ENCODE measurements at places on chromosomes 5 and 9.
A peak's percentile ranks its signal among the peaks of the same experiment; 100 is the strongest.

DNA sequence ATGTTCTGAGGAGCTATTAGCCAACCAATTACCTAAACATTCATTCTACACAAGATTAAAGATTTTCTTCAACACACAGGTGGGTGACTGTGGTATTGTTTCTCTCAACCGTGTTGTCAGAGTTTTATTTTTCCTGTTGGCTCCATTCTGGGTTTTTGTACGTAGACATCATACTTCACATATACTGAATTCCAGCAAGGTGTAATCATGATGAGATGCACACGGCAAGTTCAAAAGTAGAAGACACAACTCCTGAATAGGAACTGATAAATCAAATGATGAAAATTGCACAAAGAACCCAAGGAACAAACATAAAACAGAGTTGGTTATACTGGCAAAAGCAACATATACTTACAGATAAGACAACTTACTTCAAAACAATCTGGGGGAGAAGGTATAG is 40.2 kb upstream of the RANBP6 start:
- DNase-seq, result no peak

GRCh38 chr9:120136696-120137095 is 443.3 kb downstream of the CDK5RAP2 start:
- DNase-seq, result no peak

GRCh38 chr9:122204055-122204454 is 24.7 kb downstream of the LHX6 start:
- DNase-seq, result no peak

DNA sequence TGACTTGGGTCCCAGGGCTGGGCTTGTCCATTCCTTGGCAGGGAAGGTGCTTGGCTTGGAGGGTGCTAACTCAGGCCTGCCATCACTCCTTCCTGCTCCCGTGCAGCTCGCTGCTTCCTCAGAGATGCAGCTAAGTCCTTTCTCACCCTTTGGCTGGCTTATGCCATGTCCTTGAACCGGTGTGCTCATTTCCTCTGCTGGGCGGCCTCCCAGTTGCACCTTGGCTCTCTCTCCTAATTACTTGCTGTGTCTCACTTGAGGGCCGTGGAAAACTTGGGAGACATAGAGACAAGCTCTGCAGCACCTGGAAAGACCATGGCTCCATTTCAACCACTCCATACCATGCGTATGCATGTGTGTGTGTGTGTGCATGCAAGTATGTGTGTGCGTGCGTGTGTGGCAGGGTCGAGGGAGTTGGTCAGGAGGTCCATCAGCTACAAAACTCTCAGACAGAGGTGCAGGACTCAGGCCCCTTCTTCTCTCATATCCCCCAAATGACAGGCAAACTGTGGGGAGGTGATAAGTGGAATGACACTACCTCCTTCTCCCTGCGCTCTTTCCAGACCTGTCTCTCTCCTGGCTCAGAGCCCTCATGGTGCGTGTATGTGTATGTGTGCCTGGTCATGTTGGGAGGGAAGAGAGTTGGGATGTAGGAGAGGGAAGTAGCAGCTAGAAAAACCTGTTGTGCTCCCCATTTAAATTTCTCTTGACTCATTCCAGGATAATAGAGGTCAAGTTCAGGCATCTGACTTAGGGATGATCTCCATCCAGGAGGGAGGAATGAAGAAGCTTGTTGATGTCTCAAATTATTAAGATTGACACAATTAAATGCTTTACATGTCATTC is 17.6 kb upstream of the MTMR12 start:
- DNase-seq, result no peak

DNA sequence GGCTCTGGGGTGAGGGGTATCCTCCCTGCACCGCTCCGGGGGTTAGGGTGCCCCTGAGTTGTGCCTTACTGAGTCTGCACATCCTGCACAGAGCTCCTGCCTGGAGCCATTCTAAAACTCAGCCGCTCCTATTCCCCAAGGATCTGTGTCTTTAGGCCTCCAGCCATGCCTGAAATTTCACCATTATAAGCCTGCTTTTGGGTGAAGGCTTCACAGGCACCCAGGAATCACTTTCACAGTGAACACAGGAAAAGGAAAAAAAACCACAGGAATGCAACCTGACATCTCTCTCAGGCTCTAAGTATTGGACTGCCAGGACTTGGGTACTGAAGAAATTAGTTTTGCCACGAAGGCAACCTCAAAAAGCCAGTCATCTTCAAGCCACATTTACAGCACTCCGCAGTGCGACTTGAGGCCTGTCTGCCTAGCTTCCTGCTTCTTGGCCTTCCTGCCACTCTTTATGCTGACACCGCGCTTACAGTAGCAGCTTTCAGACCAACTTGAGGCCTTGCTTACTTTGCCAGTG is 30.9 kb downstream of the GALNT10 start:
- DNase-seq, result no peak

GRCh38 chr5:19930451-19930850 is 57.5 kb downstream of the CDH18 start:
- DNase-seq, result no peak

DNA sequence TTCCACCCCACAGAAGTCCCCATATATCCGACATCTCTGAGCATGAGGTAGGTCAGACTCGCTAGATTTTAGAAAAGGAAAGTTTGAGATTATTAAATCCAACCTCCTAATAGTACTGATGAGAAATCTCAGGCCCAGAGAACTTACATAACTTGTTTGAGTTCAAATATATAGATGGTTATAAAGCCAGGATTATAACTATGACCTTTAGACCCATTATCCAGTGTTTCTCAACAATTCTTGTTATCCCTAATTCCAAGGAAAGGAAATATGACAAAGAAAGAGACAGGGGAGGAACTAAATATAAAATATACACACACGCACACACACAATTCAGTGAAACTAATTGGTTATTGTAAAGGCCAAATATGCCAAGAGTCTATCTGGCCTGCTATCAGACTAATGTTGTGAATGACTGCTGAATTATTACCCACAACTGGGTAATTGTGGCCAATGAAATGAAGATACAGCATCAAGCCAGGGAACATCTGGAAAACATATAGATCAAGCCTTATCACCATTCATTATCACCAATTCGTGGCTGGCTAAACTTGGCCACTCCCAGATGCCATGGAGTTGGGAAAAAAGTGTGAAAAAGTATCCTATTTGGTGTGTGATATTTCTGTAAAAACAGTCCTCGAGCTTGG is 248.4 kb downstream of the PRELID2 start:
- DNase-seq, result no peak

GRCh38 chr9:97560154-97560553 is 58.7 kb downstream of the TMOD1 start:
- no peak for DNase-seq

GRCh38 chr9:15304632-15305031 is 2.4 kb downstream of the TTC39B start:
- no peak for DNase-seq

GRCh38 chr9:104883169-104883568 is 44.8 kb downstream of the ABCA1 start:
- no peak for DNase-seq

DNA sequence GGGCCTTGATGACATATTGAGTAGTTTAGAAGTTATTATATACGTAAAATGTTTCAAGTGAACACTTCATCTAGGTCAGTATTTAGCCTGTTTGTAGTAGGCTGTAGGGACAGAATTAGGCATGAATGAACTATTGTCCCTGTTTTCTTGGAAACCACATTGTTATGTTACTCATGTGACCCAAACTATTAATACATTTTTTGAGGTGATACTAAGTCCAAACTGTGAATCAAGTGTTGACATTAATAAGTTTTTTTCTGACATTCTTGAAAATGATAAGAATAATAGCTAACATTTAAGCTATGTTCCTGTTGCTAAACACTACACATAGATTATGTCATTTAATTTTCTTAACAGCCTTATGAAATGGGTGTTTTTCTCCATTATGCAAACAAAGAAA is 1642.7 kb upstream of the WWC1 start:
- DNase-seq, result no peak

GRCh38 chr9:77021922-77022782 is 2.7 kb downstream of the FOXB2 start:
- no peak for DNase-seq

- no peak for DNase-seq
Measured at GRCh38 chr9:9764821-9765220, 848.0 kb downstream of the PTPRD start.

DNA sequence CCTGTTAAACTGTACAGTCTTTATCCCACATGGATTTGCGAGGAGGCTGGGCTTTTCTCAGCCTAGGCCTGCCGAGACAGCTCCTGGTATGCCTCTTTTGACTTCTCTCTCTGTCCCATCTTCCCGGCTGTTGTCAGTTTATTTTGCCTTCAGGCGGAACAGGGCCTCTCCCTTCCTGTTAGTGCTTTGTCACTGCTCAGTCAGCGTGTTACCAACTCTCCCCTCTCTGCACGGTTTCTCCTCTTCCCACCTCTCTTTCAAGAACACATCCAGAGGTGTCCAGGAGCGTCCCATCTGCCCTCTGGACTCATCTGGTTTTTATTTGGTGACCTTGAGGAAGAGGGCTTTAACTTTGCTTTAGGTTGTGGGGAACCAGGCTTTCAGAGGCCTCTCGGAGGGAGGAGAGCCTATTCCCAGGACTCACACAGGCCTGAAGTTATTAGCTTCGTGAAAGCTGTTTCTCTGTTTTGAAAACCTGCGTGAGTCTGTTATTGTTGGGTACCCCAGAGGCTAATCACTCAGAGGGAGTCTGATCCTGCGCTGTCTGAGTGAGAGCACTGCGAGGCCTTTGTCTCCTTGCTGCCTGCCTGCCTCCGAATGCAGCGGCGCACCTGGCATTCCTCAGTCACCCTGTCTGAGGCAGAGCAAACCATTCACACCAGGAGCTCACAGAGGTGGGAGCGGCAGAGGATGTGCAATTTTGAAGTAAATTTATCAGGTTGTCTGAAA is 234.4 kb upstream of the MPDZ start:
- no peak for DNase-seq

GRCh38 chr9:124011460-124012301 is at the start of gene LHX2:
Gene LHX2, plus strand, starts transcription at chr9:124011768. Its CDS starts 581 bp downstream, at chr9:124012349.
- DNase-seq, result peak; percentile 28

DNA sequence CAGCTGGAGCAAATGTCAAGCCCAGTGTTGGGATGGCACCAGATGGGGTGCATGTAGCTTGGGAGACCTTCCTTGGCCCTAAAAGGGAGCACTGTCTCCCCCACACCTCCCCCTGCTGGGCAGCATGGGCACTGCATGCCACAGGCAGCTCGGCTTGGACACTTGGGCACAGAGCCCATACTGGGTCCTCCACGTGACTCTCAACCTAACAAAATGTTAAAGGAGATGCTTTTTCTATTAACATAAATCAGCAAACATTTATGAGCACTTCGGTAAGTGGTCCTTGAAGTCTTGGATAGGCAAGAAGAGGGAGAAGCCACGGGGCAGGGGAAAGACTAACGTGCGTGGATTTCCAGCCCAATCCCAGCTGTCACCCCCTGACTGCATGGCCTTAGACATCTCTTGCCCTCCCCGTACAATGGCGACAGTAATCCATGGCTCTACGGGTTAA is 23.9 kb upstream of the MAPK9 start:
- peak; percentile 84 for DNase-seq

- no peak for DNase-seq
Measured at GRCh38 chr9:127424676-127424999, 456 bp downstream of the ZNF79 start.

- DNase-seq, result no peak
Measured at GRCh38 chr5:176822041-176822792, 11.9 kb downstream of the UNC5A start.

DNA sequence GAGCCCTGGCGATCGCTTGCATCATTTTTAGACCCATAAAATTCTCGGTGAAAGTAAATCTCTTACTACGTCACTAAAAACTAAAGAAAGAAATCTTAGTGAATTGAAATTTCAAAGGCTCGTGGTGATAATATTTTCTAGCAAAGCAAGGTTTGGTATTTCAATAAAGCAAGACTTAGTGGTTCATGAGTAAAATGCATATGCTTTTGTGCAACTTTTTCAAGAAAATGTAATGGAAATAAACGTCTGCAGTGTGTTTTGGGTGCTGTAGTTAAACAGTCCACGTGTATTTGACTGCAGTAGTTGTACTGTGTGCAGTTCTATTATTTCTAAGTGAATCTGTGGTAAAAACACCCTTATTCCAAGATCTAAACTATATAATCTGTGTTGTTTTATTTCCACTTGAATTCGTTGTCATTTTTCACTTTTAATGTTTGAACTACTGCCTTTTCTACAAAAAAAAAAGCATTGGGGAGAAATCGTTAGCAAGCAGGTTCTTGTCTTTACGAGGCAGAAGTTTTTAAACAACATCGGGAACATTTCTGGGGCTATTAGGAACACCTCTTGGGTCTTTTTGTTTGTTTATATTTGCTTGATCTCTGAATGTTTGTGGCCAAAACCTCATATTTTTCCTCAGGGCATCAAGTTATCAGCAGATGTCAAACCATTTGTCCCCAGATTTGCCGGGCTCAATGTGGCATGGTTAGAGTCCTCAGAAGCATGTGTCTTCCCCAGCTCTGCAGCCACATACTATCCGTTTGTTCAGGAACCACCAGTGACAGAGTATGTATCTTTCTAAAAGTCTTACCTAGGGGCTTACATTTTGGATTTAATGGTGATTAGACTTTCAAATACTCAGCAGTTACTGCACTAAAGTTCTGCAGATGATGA is 960 bp downstream of the SECISBP2 start:
- DNase-seq, result no peak

GRCh38 chr9:38183994-38184568 is 115.1 kb upstream of the SHB start:
- DNase-seq, result no peak

DNA sequence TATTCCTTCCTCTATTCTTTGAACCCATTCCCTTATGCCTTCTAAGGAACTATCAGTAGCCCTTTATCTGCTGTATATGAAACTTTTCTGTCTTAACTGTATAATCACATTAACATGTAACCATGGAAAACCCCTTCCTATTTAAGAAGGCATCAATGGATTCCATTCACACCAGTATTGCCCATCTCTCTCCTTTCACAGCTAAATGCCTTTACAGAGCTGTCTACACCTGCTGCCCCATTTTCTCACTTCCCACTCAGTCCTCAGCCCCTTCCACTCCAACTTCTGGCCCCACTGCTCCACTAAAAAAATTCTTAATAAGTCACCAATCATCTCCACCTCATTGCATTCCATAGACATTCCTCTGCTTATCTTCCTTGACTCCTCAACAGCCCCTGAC is 50.8 kb downstream of the SEC61B start:
- no peak for DNase-seq

GRCh38 chr5:22542340-22542739 is 310.8 kb downstream of the CDH12 start:
- DNase-seq, result no peak

DNA sequence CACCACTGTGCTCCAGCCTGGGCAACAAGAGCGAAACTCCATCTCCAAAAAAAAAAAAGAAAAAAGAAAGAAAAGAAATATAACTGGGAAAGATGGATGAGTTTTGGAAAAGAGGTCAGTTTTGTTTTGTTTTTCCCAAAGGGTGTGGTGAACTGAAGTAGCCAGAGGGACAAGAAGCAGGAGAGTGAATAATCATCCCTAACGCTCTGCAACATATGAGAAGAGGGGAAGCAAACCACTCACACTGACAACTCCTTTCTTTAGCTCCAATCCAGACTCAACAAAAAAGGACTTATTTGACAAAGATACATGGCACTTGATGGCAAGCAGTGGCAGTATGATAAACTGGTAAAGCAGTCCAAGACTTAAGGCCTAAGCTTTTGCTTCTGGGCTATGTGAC is 176.1 kb upstream of the HMHB1 start:
- no peak for DNase-seq

GRCh38 chr9:129240581-129241211 is 62.6 kb upstream of the IER5L start:
- no peak for DNase-seq

- DNase-seq, result no peak
Measured at GRCh38 chr9:138057726-138058125, 180.1 kb downstream of the CACNA1B start.

Measured in body of pancreas (tissue), 4 donors.